ENCODE measurements at places on chromosomes 2 and 18.

DNA sequence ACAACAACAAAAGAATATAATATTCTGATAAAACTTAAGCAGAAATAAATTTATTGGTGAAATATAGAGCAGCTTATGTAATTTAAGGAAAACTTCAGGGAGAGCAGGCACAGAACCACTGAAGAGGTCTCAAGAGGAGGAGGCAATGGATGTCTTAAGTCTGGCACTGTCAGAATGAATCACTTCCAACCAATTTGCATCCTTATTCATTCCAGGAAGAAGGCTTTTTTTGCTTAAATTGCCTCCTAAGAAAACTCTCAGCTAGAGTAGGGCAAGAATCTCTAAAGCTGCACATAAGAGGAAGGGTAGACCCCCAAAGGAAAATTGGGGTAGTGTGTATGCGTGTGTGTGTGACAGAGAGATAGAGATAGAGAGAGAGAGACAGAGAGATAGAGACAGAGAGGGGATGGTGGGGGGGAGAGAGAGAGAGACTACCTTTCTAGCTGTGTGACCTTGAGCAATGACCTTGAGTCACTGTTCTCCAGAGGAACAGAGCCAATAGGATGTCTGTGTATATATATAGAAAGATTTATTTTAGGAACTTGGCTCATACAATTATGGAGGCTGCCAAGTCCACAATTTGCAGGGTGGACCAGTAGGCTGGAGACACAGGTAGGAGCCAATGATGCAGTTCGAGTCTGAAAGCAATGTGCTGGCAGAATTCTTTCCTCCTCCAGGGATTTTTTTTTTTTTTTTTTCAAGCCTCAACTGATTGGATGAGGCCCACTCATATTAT lies 96.4 kb upstream of the LINC00305 start:
- DNase-seq: no peak

DNA sequence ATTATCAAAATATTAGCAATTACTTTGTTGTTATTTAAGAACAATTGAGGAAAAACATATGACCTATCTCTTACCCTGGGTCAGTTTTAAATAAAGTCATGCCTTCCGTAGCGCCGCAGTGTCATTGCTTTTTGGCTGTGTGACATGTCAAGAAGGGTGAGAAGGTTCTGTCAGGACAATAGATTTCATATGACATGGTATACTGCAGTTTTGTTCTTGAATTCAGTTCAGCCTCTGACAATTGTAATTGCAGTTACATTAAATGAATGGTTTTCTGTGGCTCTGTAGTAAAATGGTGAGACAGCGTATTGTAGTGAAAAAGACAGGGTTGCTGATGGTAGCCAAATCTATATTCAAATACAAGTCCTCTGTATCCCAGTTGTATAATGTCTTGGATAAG lies 307.2 kb downstream of the CDH2 start:
- no peak for DNase-seq

GRCh38 chr2:43420389-43420801 lies 175.4 kb downstream of the THADA start:
- no peak for DNase-seq

GRCh38 chr2:237524631-237525030 lies 37.6 kb downstream of the MLPH start:
- no peak for DNase-seq

DNA sequence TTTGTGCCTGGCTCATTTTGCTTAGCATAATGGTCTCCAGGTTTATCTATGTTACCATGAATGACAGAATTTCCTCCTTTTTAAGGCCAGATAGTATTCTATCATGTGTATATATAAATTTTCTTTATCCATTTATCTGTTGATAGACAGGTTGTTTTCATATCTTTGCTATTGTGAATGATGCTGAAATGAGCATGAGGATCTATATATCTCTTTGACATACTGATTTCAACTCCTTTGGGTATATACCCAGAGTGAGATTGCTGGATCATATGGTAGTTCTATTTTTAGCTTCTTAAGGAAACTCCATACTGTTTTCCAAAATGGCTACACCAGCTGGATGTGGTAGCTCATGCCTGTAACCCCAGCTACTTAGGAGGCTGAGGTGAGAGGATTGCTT lies 86.4 kb upstream of the LTBP1 start:
- DNase-seq: no peak

DNA sequence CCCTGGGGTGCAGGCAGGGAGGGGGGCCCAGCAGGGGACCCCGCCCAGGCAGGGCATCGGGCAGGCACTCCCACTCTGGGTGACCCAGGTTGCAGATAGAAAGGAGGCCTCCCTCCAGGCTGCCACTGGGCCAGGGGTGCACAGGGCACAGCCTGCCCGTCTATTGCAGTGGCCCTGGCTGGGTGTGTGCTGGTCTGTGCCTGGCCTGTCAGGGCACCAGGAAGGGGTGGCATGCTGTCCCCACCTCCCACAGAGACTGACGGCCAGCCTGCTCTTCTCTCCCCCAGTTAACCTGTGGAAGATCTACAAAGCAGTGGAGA lies 12.9 kb downstream of the ARID5A start:
- DNase-seq: no peak

- no peak for DNase-seq
Measured at GRCh38 chr2:169071455-169071854, 2.1 kb downstream of the DHRS9 start.

GRCh38 chr2:8142461-8142860 lies 539.4 kb upstream of the ID2 start:
- no peak for DNase-seq

GRCh38 chr2:14716319-14716718 lies 83.8 kb downstream of the LRATD1 start:
- no peak for DNase-seq

DNA sequence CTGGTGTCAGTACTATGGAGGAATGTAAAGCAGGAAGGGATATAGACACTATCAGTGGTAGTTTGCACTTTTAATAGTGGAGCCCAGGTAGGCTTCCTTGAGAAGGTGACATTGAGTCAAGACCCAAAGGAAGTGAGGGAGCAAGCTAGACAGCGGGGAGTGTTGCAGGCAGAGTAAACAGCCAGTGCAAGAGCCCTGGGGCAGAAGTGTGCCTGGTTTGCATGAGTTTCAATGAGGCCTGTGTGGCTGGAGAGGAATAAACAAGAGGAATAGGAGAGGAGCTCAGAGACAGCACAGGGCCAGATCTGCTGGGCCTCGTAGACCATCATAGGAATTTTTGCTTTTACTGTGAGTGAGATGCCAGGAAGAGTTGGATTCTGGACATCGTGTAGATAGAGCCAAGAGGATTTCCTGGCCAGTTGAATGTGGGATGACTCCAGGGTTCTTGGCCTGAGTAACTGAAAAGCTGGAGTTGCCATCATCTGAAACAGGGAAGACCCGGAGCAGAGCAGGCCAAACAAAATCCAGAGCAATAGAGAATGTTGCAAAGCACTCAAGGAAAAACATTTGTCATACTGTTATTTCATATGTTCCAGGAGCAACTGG lies 102.5 kb downstream of the SP3 start:
- DNase-seq: no peak

- no peak for DNase-seq
Measured at GRCh38 chr18:39799006-39799405, 2156.0 kb upstream of the PIK3C3 start.

DNA sequence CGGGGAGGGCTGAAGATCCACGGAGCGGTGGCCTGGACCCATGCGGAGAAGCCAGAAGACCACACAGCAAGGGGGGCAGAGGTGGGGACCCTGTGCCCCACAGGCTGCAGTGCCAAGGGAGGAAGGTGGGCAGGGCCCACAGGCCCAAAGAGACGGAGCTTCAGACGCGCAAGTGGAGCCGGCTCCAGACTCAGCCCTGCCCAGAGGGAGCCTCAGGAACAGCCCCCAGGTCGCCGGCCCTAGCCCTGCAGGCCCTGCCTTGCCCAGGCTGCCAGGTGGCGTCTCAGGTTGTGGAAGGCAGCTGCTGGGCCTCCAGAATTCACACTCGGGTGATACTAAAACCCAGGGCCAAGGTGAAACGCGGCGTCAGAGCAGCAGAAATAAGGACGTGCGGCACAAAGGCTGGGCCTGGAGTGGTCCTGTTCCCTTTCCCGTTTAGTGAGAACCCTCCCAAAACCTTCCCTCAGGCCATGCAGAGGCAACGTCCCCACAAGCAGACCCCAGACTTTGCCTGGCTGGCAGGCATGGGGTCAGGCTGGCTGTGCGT lies 36.8 kb downstream of the SLC66A2 start:
- no peak for DNase-seq

GRCh38 chr18:36660311-36660710 lies 168.5 kb downstream of the TPGS2 start:
- DNase-seq: no peak

GRCh38 chr2:9721344-9721743 lies 90.5 kb upstream of the YWHAQ start:
- DNase-seq: no peak

DNA sequence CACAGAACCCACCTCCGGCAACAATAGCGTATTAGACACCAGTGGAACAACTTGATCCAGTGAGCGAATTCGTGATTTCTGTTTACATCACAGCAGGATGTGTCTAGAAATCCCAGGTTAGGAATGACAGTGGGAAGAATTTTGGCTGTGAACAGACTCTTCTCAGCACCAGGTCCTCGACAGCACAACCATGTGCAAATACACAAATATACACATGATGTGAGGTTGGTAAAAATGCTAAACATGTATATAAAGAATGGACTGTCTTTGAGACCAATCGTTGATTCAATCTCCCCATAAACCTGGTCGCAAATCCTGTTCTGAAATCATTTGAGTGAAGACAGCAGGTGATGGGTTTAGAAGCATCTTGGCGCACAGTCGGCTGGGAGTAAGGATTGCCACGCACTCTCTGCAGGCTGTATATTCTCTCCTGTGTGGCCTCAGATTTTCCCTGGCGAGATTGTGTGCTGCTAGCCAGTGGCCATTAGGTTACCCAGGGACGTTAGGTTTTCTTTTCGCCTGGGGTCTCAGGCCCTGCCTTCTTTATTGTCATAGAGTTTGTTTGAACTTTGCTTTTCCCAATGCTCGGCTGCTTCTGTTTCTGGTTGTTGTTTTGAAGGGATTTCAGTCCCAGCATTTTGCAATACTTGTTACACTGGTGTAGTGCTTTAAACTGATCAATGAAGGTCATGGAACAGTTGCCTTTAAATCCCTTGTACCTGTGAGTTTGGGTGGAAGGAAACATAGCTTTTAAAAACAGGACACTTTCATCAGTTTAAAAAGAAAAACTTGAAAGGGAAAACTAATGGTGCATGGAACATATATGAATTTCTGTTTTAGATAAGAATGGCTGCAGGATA lies 147.3 kb downstream of the ALPK2 start:
- DNase-seq: no peak

DNA sequence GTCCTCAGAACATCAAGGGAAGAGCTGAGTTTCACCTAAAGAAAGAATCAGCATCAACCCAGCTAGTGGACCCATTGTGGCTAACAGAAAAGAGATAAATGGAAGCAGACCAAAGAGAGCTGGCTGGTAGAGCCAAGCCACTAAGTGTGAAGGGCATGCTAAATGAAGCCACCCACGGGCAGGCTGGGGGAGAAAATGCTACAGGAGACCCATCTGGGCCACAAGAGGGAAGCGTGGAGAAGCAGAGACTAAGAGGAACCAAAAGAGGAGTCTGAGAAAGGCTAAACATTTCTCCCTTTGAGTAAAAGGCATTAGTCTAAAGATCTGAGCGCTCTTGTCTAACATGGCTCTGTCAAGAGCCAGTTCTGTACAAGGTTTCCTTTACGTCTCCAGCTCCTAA lies 15.8 kb downstream of the CWC22 start:
- DNase-seq: no peak

DNA sequence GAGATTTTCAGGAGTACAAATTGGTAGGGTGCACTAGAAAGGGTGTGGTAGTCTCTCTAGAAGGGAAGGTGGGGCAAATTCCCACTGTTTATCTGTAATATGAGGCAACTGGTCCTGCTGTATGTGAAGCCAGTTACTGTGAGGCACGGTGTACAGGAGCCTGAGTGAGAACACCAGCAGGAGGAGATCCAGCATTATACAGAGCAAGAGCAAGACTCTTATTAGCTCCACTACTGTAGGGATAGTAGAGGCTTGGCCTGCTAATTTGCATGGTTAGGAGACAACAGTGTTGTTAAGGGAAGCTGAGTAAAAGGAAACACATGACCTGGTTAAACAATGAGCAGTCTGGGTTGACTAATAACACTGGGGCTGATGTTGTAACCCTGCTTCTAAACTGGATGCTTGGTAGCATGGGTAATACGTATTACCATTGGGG lies 76.3 kb upstream of the WDSUB1 start:
- no peak for DNase-seq

DNA sequence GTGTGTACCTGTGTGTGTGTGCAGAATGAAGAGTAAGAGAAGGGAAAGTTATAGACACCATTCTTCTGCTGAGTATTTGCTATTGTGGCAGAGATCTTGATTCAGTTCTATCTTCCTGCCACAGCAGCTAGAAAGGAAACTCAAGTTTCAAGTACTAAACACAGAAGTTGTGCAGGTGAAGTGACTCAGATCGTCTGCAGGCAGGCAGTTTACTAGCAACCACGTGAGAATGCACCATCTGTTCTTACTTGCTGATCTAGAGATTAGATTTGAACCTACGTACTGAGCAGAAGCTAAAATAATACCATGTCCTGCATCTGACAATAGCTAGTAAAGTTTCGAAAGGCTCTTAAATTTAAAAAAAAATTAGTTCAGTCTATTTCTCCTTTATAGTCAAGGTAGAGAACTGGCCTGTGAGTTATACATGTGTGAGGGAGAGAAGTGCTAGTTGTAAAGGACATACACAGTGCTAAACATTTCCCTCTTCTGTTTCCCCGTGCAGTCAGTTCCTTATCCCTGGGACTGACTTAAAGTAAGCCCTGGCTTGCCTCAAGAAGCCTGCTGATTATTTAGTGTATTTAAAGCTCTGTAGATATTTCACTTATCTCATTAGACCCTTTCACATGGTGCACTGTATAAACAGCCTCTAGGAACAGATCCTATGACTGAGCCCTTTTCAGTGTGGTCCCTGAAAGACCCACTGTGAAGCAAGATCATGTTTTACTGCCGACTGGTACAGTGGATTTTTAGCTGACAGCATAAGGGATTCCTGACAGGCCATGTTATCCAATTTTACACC lies 45.0 kb downstream of the SLC38A11 start:
- no peak for DNase-seq

DNA sequence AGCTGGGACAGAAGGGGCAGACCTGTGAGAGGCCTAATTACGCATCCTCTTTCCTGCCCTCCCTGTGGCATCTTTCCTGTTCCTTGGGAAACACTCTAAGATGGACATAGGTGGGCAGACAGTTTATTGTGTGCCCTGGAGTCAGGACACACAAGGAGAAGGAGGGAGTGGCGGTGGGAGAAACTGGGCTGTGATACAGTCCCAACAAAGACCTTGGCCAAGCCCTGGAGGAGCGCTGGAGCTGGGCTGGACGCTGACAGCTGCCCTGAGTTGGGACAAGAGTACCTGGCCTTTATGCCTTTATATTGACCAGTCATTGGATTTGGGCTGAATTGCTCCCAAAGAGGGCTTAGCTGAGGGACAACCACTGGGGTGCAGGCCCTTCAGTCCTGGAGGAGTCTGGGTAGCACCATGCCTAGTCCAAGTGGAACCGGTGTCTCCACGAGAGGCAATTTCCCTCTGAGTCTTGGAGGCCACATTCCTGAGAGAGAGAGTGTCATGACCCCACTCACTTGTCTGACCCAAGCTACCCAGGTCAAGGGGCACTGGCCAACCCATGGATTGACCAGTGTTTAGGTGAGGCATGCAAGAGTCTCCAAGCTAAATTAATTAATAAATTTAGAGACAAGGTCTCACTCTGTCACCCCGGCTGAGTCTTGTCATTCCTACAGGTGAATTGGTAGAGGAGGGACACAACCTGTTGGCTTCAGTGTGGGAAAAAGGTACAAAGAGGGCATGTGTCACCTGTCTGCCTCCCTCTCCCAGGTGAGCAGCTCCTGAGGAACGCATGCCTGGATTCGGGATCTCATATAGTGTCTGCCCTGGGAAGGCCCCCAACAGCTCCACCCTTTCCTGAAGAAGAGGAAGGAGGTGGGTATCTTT lies 107.1 kb upstream of the ST3GAL5 start:
- no peak for DNase-seq
